ENCODE measurements at places on chromosomes 2 and 18.
A peak's percentile ranks its signal among the peaks of the same experiment; 100 is the strongest.

DNA sequence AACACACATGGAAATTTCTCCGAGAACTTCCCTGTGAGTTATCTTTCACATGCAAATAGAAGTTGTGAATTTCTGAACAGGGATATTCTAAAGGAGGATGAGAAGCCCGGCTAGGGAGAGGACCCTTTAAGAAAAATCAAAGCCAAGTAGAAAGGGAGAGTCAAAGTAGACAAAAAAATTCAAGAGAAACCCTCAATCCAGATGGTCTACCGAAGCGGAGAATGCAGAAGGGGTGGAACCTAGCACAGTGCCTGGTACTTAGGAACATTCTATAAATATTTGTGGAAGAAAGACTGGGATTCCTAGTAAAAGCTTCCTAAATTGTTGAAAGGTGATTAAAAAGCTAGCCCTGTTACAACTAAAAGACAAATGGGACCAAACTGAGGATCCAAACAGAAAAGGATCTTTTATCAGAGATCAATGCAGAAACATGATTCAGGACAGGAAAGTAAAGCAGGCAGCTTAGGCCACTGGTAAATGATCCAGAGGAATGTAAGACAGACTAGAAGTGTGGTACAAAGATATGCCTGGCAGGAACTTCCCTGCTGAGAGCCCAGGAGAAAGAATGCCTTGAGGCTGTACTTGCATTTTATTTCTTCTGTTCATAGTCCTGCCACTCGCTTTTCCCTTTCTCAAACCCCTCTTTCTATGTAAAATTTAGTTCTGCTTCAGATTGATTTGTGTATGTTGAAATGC, 19.5 kb upstream of the GLS start:
- no peak for DNase-seq

DNA sequence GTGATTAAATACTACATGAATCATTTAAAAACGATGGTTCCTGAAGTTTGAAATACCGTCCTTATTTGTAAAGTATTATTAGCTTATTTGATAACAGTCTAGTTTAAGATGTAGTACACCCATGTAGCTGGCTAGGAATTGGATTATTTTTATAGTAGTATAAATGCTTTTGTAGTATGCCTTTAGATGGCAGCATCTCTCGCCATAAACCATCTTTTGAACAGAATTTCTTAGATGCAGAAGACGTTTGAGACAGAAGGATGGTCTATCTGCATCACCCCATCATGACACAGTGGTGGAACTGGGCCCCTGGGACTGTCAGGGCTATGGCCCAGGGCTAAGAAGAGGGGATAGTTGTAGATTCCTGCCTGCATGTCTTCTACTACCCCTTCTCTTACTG, 152.7 kb downstream of the WDSUB1 start:
- DNase-seq: no peak

GRCh38 chr18:63319383-63320122, at the start of gene BCL2:
BCL2 (minus strand) TSS chr18:63319769.
- DNase-seq: peak; percentile 50

DNA sequence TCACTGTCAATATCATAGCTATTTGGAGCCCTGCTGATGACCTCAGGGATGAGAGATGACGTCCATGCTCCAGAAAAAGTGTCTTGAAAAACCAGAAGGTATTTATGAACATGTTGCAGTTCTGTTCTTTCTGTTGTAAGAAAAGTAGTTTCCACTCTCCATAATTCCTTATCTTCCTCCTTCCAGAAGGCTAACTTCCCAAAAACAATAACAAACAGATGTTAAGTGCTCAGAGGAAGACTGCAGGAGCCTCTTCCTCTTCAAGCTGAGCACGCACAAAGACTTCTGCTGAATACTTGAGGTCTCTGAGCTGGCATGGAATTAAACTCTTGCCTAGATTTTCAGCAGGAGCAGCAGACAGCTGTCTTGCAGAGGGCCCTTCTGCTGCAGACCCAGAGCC, 434.5 kb upstream of the KLHL29 start:
- DNase-seq: no peak

DNA sequence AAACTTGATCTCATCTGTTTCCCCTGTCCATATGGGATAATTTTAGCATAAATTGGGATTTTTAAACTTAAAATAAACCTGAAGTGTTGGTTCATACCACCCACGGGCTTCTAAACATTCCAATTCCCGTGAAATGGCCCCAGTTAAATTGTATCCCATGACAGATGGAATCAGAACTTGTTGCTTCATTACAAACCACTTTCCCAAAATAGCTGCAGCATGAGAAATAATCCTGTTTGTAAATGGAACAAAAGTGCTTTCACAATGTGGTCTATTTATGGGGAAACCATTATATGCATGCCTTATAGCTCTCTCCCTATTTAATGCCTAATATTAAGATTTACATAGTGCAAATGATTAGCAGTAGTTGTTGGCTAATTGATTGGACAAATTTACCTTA, 15.9 kb downstream of the SCG2 start:
- DNase-seq: peak; percentile 35

Data from NCI-H82 (cell line).